ENCODE measurements at places on chromosomes 6 and 20.

GRCh38 chr6:87944541-87944954 is 103.1 kb upstream of the SPACA1 start:
- no peak for DNase-seq

GRCh38 chr6:122736163-122736562 is 43.4 kb upstream of the FABP7 start:
- no peak for DNase-seq

GRCh38 chr20:19872001-19872400 is 113.9 kb downstream of the RIN2 start:
- DNase-seq, result no peak

GRCh38 chr6:52337633-52338290 is 24.2 kb upstream of the PAQR8 start:
- DNase-seq, result no peak

DNA sequence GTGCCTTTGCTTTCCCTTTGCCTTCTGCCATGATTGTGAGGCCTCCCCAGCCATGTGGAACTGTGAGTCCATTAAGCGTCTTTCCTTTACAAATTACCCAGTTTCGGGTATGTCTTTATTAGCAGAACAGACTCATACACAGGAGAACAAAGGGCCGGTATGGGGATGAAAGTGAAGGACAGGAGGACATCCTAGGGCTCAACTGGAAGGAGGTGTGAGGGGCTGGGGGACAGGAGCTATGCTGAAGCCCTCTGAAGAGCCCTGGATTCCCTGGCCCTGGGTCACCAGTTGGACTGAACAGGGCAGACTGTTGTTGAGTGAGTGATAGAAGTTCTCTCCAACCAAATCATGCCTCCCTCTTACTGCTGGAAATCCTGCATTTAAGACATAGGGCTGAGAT is 105.8 kb downstream of the SCML4 start:
- DNase-seq, result no peak

GRCh38 chr20:37382482-37383120 is 36.7 kb downstream of the SRC start:
- no peak for DNase-seq

- no peak for DNase-seq
Observed at GRCh38 chr20:63892402-63892801, 2.5 kb upstream of the DNAJC5 start.

DNA sequence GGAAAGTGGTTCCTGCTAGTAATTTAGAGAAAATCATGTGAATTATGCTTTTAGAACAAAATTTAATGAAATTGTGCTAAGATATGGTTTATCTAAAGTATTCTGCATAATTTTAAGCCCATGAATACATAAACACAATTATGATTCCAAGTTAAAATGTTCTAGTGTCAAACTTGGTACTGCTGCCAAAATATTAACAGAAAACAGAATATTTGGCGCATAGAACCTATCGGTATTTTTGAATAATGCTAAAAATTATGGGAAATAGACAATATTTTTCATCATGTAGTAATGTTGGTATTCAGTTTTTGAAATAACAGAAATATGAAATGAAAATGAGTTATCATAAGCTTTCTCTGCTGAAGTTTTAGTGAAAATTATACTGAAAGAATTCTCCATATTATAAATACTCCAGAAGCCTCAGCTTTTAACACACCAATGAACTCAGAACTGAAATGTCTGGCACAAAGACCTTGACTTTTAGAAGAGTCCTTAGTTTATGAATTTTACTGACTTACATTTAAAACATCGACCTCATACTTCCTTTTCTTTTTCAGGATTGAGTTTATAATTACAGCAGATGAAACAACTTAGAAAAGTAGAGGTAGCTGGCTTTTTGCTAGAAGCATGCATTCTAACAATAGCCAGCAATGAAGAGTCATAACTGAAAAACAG is 1192.3 kb upstream of the GJE1 start:
- DNase-seq, result no peak

DNA sequence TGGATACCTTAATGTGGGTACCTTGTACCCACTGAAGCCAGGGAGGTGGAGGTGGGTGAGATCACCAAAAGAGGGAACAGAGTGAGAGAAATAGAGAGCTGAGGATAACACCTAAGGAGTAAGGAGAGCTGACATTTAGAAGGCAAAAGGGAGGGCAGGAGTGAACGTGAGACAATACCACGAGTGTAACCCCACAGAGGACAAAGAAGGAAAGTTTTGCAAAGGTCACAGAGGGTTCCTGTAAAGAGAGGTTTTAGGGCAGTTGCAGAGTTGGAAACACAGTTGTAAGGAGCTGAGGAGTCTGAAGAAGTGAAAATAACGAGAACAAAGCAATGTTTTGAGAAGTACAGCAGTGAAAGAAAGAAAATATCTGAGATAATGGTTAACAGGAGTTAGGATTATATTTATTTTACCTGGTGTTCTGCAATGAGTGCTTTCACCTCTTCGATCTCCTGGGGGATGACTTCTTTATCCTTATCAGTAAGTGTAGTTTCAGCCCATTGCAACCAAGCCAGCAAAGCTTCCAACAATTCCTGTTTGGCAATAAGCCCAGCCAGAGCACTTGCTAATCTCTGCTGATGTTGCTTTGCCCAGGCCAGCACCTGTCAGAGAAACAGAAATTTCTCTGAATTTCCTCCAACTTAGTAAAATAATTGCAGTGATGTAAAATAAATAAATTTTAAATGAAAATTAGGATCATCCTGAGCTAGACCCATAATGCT is 166.8 kb downstream of the DST start:
- DNase-seq, result no peak

- DNase-seq, result no peak
Observed at GRCh38 chr6:78525976-78526375, 341.4 kb upstream of the IRAK1BP1 start.

DNA sequence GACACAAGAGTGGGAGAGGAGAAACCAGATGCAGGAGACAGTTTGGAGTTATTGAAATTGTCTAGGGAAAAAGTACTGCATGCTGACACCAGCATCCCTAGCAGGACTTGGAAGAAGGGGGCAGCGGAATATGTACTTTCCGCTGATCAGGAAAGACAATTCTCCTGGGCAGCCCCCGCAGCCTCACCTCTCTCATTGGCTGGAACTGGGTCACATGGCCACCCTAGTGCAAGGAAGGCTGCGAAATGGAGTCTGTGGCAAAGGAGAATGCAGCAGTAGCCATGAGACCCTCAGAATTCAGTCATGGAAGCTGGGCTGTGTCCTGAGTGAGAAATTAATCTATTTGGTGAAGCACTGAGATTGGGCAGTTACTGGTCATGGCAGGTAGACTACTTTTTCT is 131.3 kb downstream of the CLIC5 start:
- no peak for DNase-seq

DNA sequence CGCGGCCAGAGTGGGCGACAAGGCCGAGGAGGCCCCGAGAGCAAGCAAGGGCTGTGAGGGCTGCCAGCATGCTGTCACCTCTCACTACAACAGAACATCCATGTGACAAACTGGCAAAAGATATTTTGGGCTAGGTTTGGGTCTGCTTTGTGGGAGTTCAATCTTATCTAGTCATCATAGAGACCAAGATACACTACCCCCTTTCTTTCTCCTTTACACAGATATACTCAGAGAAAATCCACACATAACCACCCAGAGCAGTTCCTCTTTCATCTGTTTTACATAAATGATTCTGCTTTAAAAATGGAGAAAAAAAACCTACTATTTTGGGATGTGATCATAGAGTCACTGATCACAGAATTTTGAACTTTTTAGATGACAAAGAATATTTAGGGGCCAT is 16.8 kb downstream of the SOX4 start:
- DNase-seq, result no peak

DNA sequence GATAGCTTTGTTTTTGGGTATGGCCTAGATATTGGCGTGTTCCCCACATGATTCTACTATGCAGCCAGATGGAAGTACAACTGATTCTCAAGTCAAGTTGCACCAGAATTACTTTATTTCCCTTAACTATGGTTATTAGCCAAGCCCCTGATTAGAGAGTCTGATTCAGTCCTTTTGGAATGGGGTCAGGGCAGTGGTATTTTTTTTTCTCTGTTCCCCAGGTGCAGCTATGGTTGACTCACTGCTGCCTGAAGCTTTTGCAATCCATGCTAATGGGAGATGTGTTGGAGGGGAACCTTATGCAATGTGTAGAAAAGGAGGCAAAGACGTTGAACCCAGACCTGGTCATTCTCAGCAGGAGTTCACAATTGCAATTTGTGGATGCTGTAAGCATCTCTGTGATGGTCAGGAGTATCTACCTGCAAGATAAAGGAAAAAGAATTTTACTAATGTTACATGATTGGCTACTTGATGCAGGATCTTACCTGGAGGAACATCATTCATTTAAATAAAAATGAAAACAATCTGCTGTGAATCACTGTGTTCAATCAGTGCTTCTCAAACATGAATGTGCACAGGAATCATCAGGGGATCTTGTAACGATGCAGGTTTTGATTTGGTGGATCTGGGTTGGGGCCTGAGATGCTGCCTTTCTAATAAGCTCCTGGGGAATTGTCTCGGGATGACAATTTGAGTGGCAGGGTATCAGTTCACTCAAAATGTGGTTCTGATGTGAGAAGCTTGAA is 49.4 kb downstream of the PFDN4 start:
- no peak for DNase-seq

DNA sequence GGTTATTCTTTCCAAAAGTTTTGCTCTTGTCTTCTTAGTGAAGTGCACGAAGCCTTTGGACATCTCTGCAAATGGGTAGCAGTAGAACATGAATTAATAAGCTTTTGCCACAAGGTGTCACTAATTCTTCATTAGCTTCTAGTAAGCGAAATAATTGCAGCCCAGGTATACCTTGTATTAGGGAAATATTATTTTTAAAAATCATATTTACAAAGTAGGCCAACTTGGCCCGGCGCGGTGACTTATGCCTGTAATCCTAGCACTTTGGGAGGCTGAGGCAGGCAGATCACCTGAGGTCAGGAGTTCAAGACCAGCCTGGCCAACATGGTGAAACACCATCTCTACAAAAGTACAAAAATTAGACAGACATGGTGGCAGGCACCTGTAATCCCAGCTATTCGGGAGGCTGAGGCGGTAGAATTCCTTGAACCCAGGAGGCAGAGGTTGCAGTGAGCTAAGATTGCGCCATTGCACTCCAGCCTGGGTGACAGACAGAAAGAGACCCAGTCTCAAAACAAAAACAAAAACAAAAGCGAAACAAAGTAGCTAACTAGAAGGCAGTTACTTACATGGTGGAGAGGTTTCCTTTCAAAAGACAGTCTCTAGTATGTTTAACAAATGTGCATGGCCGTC is 8.8 kb upstream of the RSPH3 start:
- no peak for DNase-seq

DNA sequence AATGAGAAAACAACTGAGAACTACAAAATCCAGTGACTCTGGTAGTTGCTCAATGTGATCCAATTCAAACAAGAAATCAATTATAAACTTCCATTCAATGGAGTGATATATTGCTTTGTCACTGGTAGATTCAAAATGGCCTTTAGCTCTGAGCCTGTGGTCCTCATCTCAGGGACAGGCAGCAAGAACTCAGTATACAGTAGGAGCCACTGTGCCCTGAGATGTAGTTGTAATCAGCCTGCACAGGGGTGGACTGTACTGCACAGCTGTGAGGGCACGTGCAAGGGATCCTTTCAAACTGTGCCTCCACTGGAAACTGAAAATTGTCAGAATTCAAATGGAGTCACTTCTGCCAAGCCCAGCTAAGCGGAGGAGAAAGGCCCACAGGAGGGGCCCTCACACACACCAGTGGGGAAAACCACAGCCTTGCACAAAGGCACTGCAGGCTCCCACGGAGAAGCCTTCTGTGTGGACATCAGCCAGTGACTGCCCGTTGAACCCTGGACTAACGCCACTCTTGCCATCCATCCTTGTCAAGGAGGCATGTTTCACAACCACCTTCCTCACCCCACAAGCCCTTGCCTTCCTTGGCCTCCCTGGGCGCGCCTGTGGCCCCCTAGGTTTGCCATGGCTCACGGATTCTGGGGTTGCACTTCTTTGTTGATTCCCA is 186.7 kb downstream of the SMOC2 start:
- no peak for DNase-seq

All from stimulated activated CD8-positive, alpha-beta memory T cell treated with anti-CD3 and anti-CD28 coated beads, Interleukin-4, amount 100 ng/mL, for 1 hour (primary cell).